ENCODE measurements at places on chromosomes 2 and 18.

DNA sequence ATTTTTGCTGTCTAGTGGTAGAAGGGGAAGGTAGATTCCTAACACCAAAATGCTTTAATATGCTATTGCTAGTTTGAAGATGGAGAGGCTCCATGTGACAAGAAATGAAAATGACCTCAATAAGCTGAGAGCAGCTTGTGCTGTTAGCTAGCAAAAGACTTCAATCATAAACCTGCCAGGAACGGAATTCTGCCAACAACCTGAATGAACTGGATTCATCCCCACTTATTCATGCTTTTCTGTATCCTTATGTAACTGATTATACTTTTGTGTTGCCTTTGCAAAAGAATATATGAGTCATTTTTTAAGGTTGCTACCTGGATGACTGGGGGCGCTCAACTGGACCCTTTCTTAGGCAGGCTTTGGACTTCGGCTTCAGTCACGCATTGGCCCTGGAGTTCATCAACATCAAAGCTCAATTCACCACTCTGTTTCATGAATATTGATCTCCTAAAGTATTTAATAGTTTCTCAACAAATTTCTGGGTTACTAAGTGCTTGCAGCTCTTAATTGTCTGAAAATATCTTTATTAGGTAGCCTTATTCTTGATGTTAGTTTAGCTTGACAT is 97.5 kb upstream of the KCNJ3 start:
- no peak for DNase-seq

DNA sequence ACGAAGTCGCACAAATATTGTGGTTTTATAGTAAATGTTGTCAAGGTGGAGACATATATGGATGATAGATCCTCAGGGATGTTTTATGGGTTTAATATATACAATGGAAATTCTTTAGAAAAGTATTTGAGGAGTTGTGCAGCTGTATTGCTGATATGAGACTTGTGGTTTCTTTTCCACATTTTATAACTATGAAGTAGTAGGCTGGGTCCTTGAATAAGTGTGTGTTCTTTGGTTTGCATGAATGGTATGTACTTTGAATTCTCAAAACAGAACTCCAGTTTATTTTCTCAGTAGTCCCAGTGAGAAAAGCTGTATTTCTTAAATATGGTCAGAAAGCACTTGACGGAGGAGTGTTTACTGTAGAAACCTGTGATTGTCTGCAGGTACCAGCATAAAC is 42.4 kb downstream of the PLCL1 start:
- DNase-seq: no peak

- DNase-seq: no peak
Measured at GRCh38 chr2:48714245-48714644, 41.3 kb downstream of the LHCGR start.

- peak; percentile 20 for DNase-seq
Measured at GRCh38 chr2:11692966-11693521, 23.0 kb upstream of the NTSR2 start.

DNA sequence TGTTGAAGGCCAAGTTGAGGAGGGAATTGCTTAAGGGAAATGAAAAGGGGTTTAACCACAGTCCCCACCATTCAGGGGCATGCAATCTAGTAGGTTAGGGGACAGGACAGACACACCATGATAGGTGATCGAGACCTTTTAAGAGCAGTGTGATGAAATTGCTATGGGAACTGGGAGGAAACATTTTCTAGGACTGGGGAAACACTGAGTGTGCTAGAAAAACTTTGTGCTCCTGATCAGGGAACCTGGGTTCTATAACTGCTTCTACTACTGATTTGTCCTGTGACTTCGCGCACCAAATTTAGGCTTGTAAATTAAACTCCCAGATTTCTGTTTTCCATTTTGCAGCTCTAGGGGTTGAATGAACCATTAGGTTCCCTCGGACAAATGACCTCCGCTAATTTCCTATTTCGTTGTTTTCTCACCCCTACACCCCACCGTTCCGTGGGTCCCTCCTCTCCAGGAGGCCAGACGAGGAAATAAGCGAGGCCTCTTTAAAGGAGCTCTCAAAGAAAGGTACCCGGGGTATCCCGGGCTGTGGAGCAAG is 371 bp upstream of the LCLAT1 start:
- no peak for DNase-seq

- peak; percentile 5 for DNase-seq
Measured at GRCh38 chr2:102975996-102976975, 214.5 kb downstream of the TMEM182 start.

GRCh38 chr18:24540896-24541295 is 80.5 kb downstream of the HRH4 start:
- no peak for DNase-seq
